ENCODE measurements at places on chromosomes 11 and 22.

- H3K36me3 ChIP-seq, result peaks cover 8% of the 10 kb centered on the region
- H3K4me3 ChIP-seq, result no peak overlapping the region
- no peak overlapping the region for H3K27ac ChIP-seq
- DNase-seq, result no peak
- H3K27me3 ChIP-seq, result no peaks in the 10 kb centered on the region
These were observed 17.2 kb upstream of the C1QTNF4 start for GRCh38 chr11:47611348-47611794.

DNA sequence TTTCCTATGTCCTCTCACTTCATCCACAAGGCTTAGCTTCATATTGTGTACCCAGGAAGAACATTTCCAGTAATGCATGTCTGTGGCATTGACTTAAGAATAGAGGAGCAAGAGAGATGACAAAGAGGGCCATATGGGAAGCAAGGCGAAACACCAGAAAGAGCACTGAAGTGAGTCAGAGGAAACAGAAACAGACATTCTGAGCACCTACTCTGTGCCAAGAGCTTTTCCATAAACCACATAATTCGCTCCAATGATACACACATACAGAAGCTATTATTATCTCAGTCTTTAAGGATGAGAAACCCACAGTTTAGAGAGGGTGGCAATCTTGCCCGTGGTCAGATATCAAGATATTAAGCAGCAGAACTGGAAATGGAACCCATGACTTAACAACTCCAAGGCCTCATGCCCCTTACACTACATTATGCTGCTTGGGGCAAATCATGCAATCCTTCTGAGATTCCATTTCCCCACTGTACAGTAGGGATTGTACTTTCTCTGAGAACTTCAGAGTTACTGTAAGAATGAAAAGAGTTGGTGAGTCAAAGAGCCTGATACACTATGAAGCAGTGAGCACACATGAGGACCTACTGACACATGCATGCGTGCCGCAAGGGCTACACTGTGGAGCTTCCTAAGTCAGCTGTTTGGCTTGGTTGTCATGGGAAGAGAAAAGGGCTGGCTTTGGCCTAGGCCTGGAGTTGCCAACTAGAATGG is 126.6 kb downstream of the KCNC1 start:
- H3K36me3 ChIP-seq, result peaks cover 17% of the 10 kb centered on the region
- DNase-seq, result no peak
- H3K27me3 ChIP-seq, result no peaks in the 10 kb centered on the region

DNA sequence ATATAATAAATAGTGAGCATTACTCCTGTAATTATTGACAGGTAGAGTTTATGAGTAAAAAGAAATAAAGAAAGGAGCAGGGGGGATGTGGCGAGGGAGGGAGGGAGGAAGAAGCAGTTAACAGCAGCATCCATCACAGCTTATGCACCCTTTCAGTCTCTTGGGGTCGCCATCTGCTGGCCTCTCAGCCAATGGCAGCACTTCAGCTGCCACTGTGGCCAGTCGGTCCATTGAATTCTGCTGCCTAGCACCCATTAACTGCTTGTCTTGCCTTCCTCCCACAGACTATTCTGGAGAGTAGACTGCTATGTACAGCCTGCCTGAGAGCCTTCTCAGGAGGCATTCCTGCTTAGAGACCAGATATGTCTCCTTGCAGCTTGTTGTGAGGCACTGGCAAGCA is 388.3 kb downstream of the TENM4 start:
- no peak for DNase-seq
- H3K27ac ChIP-seq, result no peak overlapping the region
- H3K4me1 ChIP-seq, result no peaks in the 10 kb centered on the region
- H3K36me3 ChIP-seq, result no peaks in the 10 kb centered on the region
- H3K4me3 ChIP-seq, result no peak overlapping the region

GRCh38 chr11:117580866-117581265 is 216.2 kb downstream of the DSCAML1 start:
- no peak overlapping the region for H3K27ac ChIP-seq
- H3K4me3 ChIP-seq, result no peak overlapping the region
- H3K36me3 ChIP-seq, result no peaks in the 10 kb centered on the region
- peaks cover 29% of the 10 kb centered on the region for H3K27me3 ChIP-seq
- peaks cover 7% of the 10 kb centered on the region for H3K4me1 ChIP-seq

- H3K27me3 ChIP-seq, result peaks cover 28% of the 10 kb centered on the region
- peaks cover 13% of the 10 kb centered on the region for H3K4me1 ChIP-seq
- peak; percentile 97 for DNase-seq
- peak within 1 kb of the TSS; percentile 85 for H3K27ac ChIP-seq
- H3K4me3 ChIP-seq, result peak within 1 kb of the TSS; percentile 95
These were observed at the start of gene CADM1 for GRCh38 chr11:115504276-115505158. CADM1 (minus strand) TSS chr11:115504415.

DNA sequence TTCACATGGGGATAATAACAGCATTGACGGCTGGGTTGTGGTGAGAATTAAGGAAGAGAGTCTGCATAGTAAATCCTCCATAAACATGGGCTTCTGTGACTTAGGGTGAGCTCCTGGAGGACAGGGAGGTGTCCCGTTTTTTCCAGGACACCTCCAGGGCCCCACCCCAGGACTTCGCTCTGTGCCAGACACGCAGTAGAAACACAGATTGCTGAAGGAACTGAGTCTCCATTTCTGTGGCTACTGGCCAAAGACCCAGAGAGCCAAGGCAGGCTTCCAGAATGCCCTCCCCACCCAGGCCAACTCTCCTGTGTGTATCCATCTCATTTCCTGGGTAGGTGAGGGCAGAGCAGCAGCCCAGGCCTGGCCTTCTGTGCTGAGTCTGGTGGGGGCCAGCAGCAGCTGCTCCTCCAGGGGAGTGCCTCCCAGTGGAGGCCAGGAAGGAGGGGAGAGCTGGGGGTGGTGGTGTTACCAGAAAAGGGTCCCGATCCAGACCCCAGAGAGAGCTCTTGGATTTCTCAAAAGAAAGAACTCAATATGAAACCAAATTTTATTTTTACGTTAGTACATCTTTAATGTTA is 9.5 kb upstream of the RFPL3 start:
- no peak for DNase-seq
- no peaks in the 10 kb centered on the region for H3K4me1 ChIP-seq
- peaks cover 15% of the 10 kb centered on the region for H3K27me3 ChIP-seq
- H3K4me3 ChIP-seq, result no peak overlapping the region
- peaks cover 2% of the 10 kb centered on the region for H3K36me3 ChIP-seq
- H3K27ac ChIP-seq, result no peak overlapping the region

DNA sequence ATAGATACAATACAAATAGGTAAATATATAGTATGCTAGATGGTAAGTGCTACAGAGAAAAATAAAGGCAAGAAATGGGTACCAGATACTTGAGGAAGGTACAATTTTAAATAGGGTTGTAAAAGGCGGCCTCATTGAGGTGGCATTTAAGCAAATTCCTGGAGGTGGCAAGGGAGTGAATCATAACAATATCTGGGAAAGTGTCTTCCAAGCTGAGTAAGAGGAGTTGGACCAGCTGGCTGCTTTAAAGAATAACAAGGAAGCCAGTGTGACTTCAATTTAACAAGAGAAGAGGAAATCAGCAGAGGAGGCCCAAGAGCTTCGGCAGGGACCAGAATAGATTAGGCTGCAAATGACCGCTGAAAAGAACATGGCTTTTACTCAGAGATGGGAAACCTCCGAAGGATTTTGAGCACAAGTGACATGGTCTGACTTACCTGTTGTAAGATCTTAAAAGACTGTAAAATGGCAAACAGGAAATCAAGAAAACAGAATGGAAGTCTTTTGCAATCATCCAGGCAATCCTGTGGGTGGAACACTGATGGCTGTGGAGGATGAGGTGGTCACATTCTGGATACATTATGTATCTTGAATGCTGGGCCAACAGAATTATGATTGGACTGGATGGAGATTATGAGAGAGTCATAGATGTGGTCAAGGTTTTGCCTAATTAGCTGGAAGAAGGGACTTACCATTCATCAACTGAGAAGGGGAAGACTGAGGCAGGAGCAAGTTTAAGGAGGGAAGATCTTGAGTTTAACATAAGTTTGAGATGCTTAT is 77.2 kb downstream of the RDX start:
- DNase-seq, result no peak
- peaks cover 22% of the 10 kb centered on the region for H3K4me1 ChIP-seq
- peak overlapping the region; percentile 64 for H3K27ac ChIP-seq
- H3K36me3 ChIP-seq, result peaks cover 6% of the 10 kb centered on the region
- H3K27me3 ChIP-seq, result no peaks in the 10 kb centered on the region

GRCh38 chr22:37427135-37427710 is at the start of gene ELFN2:
ELFN2 (minus strand) TSS chr22:37427479; CDS start chr22:37375534, 51,945 bp downstream.
- H3K27me3 ChIP-seq, result peaks cover 8% of the 10 kb centered on the region
- H3K36me3 ChIP-seq, result no peaks in the 10 kb centered on the region
- peaks cover 31% of the 10 kb centered on the region for H3K4me1 ChIP-seq
- H3K27ac ChIP-seq, result no peak within 1 kb of the TSS
- H3K4me3 ChIP-seq, result peak within 1 kb of the TSS; percentile 66

GRCh38 chr11:88173956-88174355 is 1.3 kb downstream of the RAB38 start:
- H3K27ac ChIP-seq, result no peak overlapping the region
- peaks cover 23% of the 10 kb centered on the region for H3K27me3 ChIP-seq
- no peaks in the 10 kb centered on the region for H3K36me3 ChIP-seq
- H3K4me3 ChIP-seq, result no peak overlapping the region
- peaks cover 10% of the 10 kb centered on the region for H3K4me1 ChIP-seq
- DNase-seq, result no peak

GRCh38 chr11:63770763-63771162 is 2.2 kb upstream of the ZFTA start:
- DNase-seq, result no peak
- peaks cover 26% of the 10 kb centered on the region for H3K4me1 ChIP-seq
- H3K27ac ChIP-seq, result no peak overlapping the region
- no peak overlapping the region for H3K4me3 ChIP-seq

DNA sequence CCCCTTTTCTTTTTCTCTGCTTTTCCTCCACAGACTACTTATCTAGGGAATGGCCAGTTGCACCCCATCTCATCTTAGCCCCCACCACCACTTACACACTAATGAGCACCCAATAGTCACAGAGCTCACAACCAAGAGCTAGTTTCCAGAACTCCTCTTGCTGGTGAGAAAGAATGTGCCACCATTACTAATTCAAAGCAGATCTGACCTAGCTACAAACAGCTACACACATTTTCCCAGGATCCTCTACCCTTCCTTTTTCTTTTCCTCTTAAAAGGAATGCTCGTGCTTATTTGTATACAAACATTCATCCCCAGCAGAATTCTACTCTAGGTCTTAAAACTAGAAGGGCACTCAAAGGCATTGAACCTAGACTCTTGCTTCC is 136.8 kb downstream of the CD44 start:
- no peaks in the 10 kb centered on the region for H3K36me3 ChIP-seq
- no peak overlapping the region for H3K27ac ChIP-seq
- H3K4me1 ChIP-seq, result peaks cover 9% of the 10 kb centered on the region

DNA sequence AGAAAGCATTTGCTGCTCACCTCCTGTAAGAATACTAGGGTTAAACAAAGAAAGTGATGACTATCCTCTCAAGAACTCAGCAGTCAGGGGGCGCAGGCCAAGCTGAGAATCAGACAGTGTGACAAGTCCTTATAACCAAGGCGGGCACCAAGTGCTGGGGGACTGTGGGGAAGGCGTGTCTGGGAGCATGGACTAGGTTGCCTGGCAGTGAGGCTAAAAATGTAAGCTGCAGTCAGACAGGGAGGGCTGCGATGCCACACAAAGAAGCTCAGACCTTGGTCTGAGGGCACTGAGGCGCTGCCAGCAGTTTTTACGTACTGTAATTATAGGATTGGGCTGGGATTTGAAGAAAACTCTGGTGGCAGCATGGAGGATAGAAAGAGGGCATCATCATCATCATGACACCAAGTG is 73.7 kb downstream of the FLI1 start:
- no peak overlapping the region for H3K4me3 ChIP-seq
- H3K27me3 ChIP-seq, result no peaks in the 10 kb centered on the region

DNA sequence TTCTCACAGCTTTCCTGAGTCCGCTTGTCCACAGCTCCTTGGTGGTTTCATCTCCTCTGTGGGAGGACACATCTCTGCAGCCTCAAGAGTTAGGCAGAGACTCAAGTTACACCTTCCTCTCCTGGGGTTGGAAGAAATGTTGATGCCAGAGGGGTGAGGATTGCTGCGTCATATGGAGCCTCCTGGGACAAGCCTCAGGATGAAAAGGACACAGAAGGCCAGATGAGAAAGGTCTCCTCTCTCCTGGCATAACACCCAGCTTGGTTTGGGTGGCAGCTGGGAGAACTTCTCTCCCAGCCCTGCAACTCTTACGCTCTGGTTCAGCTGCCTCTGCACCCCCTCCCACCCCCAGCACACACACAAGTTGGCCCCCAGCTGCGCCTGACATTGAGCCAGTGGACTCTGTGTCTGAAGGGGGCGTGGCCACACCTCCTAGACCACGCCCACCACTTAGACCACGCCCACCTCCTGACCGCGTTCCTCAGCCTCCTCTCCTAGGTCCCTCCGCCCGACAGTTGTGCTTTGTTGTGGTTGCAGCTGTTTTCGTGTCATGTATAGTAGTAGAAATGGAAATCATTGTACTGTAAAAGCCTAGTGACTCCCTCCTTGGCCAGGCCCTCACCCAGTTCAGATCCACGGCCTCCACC is 11.7 kb downstream of the RASD2 start:
- no peak for DNase-seq
- peaks cover 2% of the 10 kb centered on the region for H3K27me3 ChIP-seq
- H3K4me3 ChIP-seq, result no peak overlapping the region
- no peaks in the 10 kb centered on the region for H3K36me3 ChIP-seq
- H3K4me1 ChIP-seq, result peaks cover 4% of the 10 kb centered on the region

DNA sequence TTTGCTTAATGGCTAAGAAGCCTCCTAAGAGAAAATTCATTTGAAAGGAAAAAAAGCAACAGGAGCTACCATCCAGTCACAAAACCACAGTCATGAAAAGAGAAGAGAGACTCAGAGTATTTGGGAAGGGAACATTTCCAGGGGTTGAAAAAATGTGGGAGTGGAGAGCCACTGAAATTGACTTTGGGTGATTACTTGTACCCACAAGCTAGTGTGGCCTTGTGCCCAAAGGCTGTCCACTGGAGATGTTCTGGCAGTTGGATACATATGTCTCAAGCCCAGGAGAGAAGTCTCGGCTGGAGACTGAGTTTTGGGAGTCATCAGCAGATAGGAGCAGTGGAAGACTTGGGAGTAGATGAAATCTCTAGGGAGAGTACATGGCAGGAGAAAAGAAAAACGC is 3.2 kb upstream of the APOA5 start:
- no peaks in the 10 kb centered on the region for H3K36me3 ChIP-seq
- DNase-seq, result no peak
- H3K4me3 ChIP-seq, result no peak overlapping the region
- H3K4me1 ChIP-seq, result peaks cover 6% of the 10 kb centered on the region

- peaks cover 34% of the 10 kb centered on the region for H3K4me1 ChIP-seq
- H3K4me3 ChIP-seq, result no peak overlapping the region
- no peaks in the 10 kb centered on the region for H3K36me3 ChIP-seq
- H3K27ac ChIP-seq, result no peak overlapping the region
- H3K27me3 ChIP-seq, result peaks cover 1% of the 10 kb centered on the region
- DNase-seq, result no peak
These were observed 142.0 kb downstream of the SLC17A6 start for GRCh38 chr11:22479971-22480720.

- no peak overlapping the region for H3K4me3 ChIP-seq
- H3K4me1 ChIP-seq, result no peaks in the 10 kb centered on the region
- peaks cover 9% of the 10 kb centered on the region for H3K27me3 ChIP-seq
- no peaks in the 10 kb centered on the region for H3K36me3 ChIP-seq
- DNase-seq, result no peak
These were observed 761.1 kb downstream of the BRD1 start for GRCh38 chr22:49066619-49067018.

GRCh38 chr22:19802001-19802893 is 41.7 kb downstream of the TBX1 start:
- H3K27me3 ChIP-seq, result no peaks in the 10 kb centered on the region
- H3K27ac ChIP-seq, result no peak overlapping the region
- peak; percentile 76 for DNase-seq
- H3K36me3 ChIP-seq, result peaks cover 3% of the 10 kb centered on the region

- H3K4me1 ChIP-seq, result no peaks in the 10 kb centered on the region
- H3K27ac ChIP-seq, result no peak overlapping the region
- no peaks in the 10 kb centered on the region for H3K36me3 ChIP-seq
- peaks cover 7% of the 10 kb centered on the region for H3K27me3 ChIP-seq
These were observed 382.1 kb upstream of the B3GAT1 start for GRCh38 chr11:134794192-134794591.

Measured in chondrocyte (in vitro differentiated cells).